ENCODE measurements at places on chromosomes 1 and 21.

DNA sequence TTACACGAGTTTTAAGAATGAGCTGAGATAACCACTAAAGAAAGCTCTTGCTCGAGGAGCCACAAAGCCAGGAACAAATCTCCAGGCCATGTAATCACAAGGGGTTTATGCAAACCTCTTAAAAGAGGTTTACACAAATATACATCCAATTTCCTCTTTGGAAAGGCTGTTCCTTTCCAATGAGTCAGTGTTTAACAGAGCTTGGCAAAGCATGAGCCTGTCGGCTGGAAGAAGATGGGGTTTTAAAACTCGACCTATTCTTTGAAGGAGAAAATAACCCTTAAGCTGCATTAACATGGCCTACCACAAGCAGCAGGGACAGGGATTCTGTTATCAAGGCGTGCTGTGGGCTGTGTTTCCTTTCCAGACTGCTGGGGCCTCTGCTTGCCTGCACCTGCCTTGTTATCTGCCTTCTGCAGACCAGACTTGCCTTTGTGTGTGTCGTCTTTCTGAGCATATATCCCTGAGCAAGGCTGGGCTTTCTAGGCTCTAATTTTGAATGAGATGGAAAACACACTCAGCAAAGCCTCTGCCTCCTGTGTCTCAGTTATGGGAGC lies 40.6 kb upstream of the CYP2J2 start:
- no peak for DNase-seq

DNA sequence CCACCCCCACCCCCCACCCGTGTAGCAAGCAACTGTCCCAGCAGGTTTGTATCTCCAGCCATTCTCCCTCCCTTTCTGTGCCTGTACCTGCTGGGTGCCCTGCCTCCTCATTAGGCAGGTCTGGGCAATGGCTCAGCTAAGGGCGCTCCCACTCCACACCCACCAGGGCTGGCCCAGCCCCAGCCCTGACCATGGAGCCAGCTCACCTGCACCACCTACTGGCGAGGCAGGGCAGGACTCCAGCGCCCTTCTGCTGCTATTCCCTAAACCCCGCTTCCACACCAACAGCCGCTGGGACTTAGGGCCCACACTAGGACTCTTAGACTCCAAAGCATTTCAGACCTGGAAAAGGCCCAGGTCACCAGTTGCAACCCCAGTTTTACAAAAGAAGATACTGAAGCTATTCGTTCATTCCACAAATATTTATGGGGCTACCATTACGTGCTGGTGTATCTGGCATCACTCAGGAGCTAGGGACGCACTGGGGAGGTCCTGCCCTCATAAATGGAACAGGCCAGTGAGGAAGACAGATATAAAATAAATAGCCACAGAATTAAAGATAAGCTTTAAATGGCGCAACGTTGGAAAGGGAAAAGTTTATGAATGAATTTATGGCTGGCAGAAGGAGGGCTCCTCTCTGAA lies 24.0 kb downstream of the PGLYRP3 start:
- no peak for DNase-seq

DNA sequence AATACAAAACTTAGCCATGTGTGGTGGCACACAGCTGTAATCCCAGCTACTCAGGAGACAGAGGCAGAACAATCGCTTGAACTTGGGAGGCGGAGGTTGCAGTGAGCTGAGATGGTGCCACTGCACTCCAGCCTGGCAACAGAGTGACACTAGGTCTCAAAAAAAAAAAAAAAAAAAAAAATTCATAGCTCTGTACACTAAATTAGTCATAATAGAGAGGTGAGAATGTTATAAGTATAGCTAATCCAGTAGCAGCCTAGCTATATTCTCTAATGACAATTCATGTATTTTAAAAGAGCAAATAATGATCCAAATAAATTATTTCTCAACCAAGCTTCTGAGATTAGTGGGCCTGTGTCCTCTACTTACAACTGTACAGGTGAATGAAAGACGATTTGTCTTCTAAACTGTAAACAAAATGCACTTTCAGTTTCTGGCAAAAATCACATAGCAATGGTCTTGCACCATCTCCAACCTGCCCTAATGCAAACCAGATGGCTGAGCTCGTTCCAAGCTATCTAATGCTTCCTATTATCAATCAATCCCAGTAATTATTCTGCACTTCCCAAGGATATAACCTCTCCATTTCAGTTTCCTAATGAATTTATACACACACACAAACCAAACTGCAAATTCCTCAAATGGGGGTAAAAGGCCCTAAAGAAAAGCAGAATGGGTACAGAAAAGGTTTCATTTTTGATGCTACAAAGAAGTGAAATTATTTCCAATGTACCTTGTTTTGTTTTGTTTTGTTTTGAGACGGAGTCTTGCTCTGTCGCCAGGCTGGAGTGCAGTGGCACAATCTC lies 56.5 kb downstream of the GATAD2B start:
- DNase-seq: no peak

GRCh38 chr1:194342484-194343262 lies 1156.3 kb upstream of the B3GALT2 start:
- DNase-seq: no peak

- DNase-seq: peak; percentile 29
Observed at GRCh38 chr1:29392486-29393450, 156.4 kb downstream of the PTPRU start.

DNA sequence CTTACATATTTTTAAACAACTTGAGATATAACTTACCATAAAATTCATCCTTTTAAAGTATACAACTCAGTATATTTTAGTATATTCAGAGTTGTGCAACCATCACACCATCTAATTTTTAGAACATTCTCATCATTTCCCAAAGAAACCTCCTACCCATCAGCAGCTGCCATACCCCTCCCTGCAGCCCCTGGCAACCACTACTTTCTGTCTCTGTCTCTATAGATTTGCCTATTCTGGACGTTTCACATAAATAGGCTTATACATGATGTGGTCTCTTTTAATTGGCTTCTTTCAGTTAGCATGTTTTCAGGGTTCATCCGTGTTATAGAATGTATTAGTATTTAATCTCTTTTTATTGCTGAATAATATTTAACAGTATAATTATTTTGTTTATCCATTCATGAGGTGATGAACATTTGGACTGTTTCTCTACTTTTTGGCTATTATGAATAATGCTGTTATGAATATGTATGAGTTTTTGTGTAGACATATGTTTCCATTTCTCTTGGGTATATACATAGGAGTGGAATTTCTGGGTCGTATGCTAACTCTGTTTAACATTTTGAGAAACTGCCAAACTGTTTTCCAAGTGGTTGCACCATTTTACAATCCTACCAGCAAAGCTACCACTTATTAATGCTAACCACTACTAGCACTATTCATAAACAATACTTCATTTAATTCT lies 29.5 kb downstream of the WDR26 start:
- no peak for DNase-seq

DNA sequence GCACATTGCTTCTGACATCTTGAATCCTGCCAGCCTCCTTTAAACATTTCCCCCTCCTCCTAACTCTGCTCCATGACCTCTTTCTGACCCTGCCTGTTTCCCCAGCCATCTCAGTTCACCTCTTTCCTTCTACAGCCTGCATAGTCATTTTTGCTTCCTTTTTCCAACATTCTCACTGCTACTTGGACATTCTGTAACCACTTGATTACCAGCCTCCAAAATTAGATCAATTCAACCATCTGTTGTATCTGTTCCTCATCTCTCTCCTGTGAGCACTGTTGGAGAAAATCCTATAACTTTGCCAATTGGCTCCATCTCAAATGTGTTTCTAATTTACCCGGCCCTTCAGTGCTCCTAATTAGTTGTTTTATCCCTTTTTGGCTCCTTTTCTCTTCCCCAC lies 27.5 kb upstream of the GPR88 start:
- no peak for DNase-seq

DNA sequence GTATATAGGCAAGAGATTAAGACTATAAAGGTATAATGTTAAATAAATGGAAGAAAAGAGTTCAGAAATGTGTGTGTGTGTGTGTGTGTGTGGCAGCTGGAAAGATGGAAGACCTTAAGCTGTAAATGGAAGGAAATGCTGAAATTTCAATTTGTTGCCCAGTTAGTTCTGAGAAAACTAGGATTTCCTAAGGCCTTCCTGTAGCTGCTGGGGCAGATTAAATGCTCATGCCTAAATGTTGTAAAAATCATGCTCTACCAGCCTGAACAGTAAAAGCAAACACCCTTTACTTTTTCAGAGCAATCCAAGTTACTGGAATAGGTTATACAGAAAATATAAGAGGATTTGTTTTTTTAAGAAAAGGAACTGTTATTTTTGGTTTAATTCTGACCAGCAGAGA lies 8.3 kb downstream of the ADCY10 start:
- DNase-seq: no peak

DNA sequence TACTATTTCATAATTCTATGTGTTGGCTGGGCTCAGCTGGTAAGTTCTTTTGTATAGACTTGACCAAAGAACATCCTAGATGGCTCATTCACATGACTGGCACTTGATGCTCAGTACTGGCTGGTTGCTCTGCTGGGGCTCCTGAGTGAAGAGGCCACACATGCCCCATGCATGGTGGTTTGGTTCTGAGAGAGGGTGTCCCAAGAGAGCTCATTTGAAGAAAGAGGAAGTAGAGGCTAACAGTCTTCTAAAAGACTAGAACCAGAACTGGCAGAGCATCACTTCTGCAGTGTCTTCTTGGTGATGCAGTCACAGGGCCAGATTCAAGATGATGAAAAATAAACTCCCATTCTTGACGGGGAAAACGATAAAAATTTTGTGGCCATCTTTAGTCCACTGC lies 5.2 kb upstream of the BACH1 start:
- no peak for DNase-seq

DNA sequence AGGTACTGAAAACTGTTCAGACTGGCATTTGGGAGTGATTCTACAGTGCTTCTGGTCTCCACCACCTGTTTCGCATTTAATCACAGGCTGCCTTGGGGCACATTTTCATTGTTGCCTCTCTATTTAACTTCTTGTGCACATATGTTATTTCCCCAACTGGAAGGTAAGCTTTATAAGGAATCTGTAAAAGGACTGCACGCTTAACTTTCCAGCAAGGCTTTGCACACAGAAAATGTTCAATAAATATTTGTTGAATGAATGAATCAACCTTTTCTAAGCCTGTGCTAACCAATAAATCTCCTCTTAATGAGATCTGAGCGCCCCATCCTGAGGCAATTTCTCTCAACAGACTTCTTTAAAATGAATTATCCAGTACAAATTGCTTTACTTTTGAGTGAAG lies 84.3 kb upstream of the ARHGAP29 start:
- no peak for DNase-seq

DNA sequence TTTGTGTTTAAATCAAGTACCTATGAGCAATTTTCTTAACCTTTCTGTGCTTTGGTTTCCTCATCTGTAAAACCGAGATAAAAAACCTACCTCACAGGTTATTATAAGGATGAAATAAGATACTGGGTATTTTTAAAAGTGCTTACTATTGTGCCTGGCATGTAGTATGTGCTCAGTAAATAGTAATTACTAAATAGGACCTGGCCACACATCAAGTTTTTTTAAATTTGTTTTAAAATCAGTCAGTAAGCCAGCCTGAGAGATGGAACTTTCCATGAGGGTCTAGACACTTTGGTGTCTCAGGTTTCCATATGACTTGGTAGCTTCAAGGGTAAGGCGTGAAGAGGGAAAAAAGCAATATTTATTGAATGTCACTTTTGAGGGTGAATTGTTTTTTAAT lies 7.0 kb upstream of the ATF3 start:
- DNase-seq: no peak

- DNase-seq: no peak
Observed at GRCh38 chr1:232383455-232384123, 246.3 kb downstream of the SIPA1L2 start.

DNA sequence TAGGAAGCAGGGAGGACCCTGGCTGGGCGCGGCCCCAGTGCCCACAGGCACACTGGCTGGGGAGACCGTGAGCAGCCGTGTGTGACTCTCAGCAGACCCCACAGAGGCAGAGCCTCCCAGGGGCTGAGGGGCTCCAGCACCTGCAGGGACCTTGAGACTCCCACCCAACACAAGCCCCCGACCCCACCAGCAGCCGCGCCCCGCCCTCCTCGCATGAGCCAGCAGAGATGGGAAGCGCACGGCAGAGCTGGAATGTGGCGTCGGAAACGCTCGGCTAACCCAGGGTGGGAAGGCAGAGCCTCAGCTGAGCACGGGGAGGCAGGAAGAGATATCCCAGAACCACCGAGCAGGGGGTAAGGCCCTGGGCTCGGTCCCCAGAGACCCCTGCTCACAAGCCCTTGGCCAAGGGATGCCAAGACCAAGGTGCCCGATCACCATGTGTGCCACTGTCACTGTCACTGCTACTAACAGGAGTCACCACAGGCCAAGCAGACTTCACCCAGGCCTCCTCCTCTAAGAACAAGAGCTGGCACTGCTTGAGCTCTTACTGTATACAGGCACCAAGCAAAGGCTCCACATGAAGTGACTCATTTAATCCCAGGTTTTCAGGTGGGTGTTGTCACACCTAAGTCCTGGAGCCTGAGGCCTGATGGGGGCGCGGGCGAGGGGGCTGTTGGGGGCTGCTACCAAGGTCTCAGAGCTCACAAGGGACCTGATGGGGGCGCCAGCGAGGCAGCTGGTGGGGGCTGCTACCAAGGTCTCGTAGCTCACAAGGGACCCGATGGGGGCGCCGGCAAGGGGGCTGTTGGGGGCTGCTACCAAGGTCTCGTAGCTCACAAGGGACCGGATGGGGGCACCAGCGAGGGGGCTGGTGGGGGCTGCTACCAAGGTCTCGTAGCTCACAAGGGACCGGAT lies 20.1 kb downstream of the MEGF6 start:
- DNase-seq: no peak

DNA sequence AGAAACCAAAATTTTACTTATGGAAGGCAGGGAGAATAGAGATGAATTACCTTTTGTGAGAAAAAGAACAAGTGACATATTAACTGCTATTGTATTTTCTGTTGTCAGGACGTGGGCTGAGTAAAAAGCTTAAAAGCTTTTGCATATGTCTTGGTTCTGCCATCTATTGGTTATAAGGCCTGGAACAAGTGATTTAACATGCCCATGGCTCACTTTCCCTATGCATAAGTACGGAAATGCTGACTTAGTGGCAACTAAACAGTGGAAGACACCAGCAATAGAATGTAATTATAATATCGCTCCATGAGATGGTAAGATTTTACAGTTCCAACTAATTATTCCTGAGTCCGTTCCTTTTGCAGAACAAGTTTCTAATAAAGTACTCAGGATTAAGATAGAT lies 6.7 kb upstream of the CTSS start:
- no peak for DNase-seq

GRCh38 chr1:201590474-201590873 lies 51.5 kb downstream of the NAV1 start:
- no peak for DNase-seq

GRCh38 chr1:157523774-157524493 lies 28.4 kb downstream of the FCRL5 start:
- DNase-seq: no peak

- no peak for DNase-seq
Observed at GRCh38 chr1:1204425-1204920, 1.9 kb downstream of the TNFRSF18 start.

DNA sequence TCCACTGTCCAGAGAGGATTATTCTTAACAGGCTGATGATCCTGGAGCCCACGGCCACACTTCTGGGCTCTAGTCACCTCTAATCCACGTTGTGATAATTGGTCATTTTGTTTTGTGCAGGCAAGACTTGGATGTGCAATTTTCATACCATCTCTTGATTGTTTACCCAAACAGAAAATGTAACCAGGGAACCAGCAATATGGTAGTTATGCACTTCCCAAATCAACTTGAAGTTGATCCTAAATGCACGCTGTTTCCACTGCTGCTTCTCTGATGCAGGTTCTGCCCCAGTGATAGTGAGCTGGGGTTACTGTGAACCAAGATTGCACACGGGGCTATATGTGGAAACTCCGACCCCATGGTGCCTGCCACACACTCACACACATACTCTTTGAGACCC lies 14.7 kb upstream of the KCNJ15 start:
- no peak for DNase-seq

All from mesothelial cell of epicardium (in vitro differentiated cells).